ENCODE measurements at places on chromosomes 12 and 14. TPM values are rescaled to one million over a fixed set of nuclear protein-coding genes. Genes with fewer than 3 reads are reported as not detected.

DNA sequence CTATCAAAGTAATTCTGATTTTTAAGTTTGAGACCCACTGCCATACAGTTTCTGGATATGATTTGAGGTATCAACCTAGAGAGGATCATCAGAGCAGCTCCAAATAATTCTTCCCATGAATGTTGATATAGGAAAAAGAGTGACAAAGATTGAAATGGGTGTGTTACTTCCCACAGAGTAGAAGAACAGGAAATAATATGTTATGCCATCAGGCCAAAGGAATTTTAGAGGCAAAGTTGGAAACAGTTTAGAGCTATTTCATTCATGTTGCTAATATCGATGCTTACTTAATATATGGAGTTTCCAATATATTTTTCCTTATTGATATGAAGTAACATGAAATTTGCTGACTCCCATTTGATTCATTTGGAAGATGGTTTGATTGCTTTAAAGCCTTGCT lies 8.9 kb upstream of the MSRB3 start:
- no peak for DNase-seq

GRCh38 chr14:103847451-103848174 lies at the start of gene PPP1R13B:
Gene PPP1R13B, minus strand, starts transcription at chr14:103847575. Its CDS starts 268 bp downstream, at chr14:103847307.
- peak; percentile 70 for DNase-seq

GRCh38 chr12:109736552-109737108 lies 23.0 kb downstream of the FAM222A start:
- no peak for DNase-seq

DNA sequence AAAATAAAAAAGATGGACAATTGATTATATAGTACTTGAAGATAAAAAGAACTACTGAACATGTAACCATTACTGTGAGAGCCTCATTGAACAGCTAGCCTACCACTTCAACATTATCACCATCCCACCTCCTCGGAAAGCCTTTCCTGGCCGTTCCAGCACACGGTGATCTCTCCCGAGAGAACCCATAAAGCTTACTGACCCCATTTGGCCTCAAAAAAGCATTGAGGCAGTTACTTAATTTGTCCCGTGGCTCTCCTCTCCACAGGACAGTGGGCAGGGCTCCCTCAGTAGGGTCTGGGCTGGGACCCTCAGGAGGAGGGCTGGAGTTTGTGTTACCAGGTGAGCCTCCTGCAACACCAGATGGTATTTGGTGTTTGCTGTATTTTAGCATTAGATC lies 55.8 kb downstream of the RAB35 start:
- DNase-seq = no peak

CLEC4D gene
- total RNA-seq = 2.0 TPM

RASSF9 gene
- total RNA-seq = 7.9 TPM
